ENCODE measurements at places on chromosomes 1 and 21.

GRCh38 chr1:5620418-5620817 is 371.8 kb downstream of the NPHP4 start:
- no peak for DNase-seq

GRCh38 chr1:180267211-180267561 is 37.1 kb downstream of the LHX4 start:
- DNase-seq, result no peak

DNA sequence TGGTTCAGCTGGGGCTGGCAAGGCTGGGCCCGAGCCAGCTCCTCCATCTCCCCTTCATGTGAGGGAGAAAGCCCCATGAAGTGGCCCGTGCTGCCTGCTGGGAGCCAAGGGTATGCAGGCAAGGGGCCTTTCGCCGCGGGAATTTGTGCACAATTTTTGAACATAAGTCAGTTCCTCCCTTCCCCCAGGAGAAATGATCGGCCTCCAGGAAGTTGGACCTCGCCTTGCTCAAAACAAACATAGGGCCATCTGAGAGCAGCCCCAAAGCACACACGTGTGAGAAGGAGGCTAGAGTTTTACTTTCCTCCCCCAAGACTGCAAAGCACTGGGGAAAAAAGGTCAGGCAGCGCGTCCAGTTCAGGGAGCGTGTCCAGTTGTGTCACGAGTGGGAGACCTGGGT is 64.7 kb downstream of the PRDM16 start:
- DNase-seq, result no peak

- DNase-seq, result no peak
Measured at GRCh38 chr21:25133939-25134338, 473.3 kb downstream of the MRPL39 start.

- no peak for DNase-seq
Measured at GRCh38 chr1:40838045-40838979, 23.9 kb downstream of the CITED4 start.
